NCI-H1436 treated with DMSO at 0.1 percent for 48 hours (cell line): ENCODE measurements at places on chromosomes 6 and 20.

GRCh38 chr6:161101517-161101916 lies 109.9 kb downstream of the MAP3K4 start:
- DNase-seq: no peak

DNA sequence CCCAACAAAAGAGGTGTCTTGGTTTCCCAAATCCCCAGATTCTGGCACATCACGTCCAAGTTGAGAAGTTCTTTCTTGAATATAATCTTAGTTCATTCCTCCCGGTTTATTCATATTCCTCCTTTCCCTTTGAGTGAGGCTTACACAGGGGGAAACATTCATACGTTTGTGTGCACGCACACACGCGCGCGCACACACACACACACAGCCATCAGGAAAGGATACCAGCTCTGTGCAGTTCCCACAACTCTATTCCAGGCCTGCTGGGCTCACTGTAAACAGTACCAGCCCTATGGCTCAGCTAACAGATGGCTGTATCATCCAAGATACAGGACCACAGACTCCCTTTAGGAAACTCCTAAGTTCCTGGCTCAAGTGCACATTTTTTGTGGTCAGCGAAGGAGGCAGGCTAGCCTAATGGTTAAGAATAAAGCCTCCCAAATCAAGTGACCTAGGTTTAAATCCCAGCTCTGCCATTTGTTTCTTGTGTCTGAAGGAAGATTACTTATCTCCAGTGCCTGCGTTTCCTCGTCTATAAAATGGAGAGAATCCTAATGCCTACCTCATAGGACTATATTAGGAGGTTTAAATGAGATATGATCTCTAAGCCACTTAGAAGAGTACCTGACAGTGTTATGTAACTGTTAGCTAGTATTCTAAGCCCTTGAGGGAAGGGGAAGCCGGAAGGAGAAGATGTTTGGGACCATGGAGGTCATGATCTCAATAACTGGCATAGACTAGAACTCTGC lies 3.7 kb upstream of the TAF8 start:
- no peak for DNase-seq

DNA sequence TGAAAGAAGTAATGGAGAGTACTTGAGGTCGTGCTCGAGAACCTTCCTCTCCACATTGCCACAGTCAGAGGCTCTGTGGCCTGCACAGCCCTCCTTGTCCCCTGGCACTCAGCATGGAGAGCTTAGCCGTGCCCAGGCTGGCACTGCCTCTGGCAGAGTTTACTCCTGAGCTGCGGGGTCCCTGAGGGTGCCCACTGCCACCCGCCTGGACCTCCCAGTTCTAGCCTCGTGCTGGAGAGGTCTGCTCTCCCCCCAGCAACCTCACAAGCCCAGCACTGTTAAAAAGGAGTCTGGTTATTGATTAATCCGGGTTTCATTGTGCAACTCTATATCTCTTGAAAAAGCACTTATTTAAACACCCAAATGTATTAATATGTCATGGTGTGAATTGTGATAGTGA lies 226.8 kb downstream of the TMEM242 start:
- no peak for DNase-seq

DNA sequence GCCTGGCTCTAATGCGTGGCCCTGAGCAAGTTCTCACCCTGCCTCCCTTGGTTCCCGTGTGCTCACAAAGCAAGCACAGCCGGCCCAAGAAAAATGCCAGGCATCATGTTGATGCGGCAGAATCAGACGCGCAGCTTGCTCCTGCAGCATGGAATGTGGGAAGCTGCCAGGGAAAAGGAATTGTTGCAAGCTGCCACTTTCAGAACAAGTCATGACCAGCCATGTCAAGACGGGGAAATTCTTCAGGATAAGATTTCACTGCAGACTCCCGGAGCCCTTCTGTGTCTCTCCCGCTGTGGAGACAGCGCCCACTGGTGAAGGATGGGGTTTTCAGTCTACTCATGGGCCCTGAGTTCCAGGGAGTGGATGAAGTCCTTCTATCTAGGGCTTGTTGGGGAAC lies 4.6 kb downstream of the DACT2 start:
- DNase-seq: no peak

- DNase-seq: no peak
These were observed 44.8 kb upstream of the TGM2 start for GRCh38 chr20:38209736-38210405.

- peak; percentile 36 for DNase-seq
These were observed 111.9 kb downstream of the TBC1D7 start for GRCh38 chr6:13216236-13217014.

DNA sequence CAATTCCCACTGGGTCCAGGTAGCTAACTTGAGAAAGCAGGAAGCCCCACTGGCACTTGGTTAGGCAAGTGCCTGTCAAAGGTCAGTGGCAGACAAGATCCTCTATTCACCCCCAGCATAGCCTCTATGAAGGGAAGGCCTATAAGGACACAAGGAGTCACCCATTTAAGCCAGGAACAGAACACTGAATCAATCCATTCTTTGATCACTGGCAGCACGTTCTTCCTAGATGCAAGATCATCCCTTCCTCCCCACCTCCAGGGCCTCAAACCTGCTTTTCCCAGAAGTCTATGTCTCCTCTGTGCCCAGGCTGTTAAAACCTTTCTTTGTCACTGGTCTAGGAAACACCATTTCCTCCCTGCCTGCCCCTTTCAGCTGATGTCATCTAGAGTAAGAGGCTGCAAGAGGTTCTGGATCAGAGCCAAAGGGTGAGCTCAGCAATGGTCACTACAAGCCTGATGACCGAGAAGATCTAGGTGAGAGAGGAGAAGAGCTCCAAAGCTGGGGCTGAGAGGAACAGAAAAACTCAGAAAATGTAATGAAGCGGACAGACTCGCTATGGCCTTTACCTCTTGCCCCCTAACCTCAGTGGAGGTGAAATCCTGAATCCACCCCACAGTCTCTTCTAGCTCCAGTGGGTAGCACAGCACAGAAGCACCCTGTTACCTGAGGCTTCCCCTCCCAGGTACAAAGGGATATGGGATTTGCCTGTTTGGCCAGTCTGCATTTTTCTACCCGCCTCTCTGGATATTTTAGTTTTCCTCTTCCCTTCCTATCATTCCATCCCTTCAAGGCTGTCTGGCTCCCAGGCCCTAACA lies 1.8 kb downstream of the GTPBP2 start:
- DNase-seq: no peak

GRCh38 chr6:134512981-134513391 lies 195.1 kb upstream of the SGK1 start:
- no peak for DNase-seq

- DNase-seq: no peak
These were observed 111.2 kb upstream of the PTPRT start for GRCh38 chr20:43300901-43301300.

DNA sequence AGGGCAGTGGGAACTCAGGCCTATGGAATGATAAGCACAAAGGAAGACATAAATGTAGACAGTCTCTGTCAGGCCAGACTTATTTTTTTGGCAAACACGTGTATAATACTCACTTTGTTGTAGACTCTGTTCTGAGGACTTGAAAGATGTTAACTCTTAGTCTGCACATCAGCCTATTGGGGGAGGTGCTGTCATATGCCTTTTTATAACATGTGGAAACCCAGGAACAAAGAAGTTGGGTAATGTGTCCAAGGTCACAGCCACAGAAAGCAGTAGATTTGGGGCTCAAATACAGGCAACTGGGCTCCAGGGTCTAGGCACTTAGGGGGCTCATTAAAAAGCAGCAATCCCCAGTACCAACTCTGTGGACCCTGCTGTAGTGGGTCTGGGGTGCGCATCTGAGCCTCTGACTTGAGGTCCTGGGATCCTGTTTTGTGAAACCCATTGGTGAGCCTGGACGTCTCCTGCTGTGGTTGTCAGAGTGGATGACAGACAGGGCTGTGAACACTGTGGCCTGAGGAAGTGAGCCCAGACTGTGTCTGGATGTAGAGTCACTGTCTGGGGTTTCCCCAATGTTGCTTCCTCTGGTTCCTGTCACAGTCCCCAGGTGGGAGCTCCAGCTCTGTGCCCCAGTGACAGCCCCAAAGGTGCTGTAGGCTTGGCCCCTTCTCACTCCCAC lies 50.0 kb downstream of the CDH26 start:
- DNase-seq: no peak
